Activated CD8-positive, alpha-beta T cell treated with anti-CD3 and anti-CD28 coated beads for 36 hours (primary cell): ENCODE measurements at places on chromosomes 4 and X. TPM values are rescaled to one million over a fixed set of nuclear protein-coding genes. Genes with fewer than 3 reads are reported as not detected.

DNA sequence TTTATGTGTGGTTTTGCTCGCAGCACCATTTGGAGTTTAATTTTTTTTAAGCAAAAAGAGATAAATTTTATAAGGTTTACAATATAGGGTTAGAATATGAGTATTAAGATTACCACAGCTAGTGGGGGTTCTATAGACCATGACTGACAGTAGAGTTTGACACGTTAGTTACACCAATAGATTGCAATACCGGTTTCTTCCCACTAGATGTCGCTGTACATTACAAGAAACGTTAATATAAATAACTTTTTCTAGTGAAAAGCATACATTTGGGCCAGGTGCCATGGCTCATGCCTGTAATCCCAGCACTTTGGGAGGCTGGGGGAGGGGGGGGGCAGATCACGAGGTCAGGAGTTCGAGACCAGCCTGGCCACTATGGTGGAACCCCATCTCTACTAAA is 433.6 kb downstream of the MAGEB5 start:
- no peak for DNase-seq

DNA sequence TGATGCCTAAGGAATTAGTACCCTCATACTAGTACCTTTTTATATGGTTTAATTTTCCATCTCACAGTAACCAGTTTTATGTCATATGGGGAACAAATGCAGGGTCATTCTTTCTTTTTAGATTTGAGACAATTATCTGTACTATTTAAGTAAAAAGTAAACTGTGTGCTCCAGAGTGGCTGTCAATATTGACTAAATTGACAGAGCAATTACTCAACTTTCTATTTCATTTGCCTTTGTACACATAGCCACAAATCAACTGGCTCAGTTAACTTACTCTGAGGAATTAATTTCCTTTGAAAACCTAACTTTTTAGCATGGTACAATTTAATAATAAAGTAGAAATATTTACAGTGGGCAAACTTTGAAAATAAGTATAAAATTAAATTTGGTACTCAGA is 28.5 kb upstream of the TEX13C start:
- DNase-seq: no peak

- DNase-seq: no peak
Observed at GRCh38 chr4:27050731-27051130, 190.1 kb downstream of the STIM2 start.

DNA sequence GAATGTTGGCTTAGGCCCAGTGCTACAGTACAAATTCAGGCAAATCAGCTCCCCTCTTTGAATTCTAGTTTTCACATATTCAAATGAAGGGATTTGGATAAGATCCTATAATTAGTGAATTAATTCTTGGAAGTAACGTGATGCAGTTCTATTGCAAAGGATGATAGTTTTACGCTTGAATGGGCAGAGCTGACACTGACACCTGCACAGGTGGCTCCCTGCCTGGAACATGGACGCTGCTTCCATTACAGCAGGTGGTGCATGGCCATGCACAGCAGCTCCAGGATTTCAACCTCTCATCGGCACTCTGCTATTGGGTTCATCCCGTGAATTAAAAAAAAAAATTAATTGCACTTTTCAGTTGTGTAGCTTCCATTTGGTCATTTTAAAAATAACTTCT is 28.4 kb upstream of the RPS6KA6 start:
- DNase-seq: no peak

MAGEB1 gene
- total RNA-seq: not detected

DNA sequence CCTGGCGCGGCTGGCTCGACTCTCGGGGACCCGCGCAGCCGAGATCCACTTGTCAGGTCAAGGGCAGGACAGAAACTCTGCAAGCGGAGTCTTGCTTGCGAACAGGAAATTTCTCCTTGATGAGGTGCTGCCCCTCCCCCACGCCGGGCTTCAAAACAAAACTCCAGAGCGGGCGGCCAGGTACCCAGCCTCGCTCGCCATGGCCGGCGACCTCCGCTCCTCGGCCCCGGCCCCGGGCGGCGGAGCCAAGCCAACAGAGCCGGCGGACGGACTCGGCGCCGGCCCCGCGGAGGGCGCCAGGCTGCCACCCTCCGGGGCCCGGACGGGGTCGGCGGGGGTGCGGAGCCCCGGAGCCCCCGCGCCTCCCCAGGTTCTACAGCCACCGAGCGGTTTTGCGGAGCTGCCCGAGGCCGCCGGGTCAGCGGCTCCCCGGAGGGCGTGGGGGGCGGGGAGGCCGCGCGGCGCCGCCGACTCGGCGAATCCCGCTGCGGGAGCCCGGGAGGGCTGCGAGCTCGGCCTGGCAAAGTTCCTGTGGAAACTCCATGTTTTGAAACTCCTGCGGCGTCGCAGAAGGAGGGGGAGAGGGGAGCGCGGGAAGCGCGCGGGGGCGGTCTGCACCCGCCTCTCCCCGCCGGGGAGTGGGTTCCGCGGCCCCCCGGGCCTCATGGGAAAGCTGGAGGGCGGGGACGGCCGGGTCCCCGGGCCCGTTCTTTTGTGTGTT is 11.7 kb upstream of the BCOR start:
- DNase-seq: peak; percentile 45

SYN1 gene
- 0.67 TPM for total RNA-seq

DNA sequence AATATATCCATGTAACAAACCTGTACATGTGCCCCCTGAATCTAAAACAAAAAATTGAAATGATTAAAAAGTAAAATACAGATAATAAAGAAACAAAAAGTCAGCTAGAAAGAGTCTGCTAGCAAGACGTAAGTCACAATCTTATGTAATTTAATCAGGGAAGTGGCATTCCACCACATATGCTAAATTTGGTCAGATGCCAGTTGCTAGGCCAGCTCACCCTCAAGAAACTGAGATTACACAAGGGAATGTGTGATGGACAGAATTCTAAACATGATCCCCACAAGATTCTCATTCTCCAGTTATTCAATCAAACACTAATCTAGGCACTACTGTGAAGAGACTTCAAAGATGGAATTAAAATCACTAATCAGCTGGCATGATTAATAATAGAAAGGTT is 689.3 kb downstream of the CENPC start:
- no peak for DNase-seq

TACR3 gene
- total RNA-seq: not detected

- no peak for DNase-seq
Observed at GRCh38 chrX:149910178-149910695, 19.1 kb upstream of the HSFX4 start.

TSPAN7 gene
- 0.50 TPM for total RNA-seq

DNA sequence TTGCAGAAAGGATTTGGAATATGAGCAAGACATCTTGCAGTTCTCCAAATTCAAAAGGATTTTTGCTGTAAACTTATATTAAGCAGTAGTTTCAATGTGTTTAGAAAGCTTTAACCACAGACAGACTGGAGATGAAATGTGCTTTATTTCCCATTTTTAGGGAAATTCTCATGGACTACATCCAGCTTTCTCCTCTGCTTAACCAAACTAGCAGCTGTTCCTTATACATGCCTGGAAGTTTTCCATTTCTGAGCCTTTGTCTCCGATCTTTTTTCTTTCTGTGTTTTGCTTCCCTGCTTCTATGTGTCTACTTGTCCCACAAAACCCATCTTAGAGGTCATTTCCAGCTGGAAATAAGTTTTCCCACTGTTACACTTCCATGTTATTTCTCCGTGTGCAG is 41.6 kb downstream of the TMA16 start:
- DNase-seq: no peak

DNA sequence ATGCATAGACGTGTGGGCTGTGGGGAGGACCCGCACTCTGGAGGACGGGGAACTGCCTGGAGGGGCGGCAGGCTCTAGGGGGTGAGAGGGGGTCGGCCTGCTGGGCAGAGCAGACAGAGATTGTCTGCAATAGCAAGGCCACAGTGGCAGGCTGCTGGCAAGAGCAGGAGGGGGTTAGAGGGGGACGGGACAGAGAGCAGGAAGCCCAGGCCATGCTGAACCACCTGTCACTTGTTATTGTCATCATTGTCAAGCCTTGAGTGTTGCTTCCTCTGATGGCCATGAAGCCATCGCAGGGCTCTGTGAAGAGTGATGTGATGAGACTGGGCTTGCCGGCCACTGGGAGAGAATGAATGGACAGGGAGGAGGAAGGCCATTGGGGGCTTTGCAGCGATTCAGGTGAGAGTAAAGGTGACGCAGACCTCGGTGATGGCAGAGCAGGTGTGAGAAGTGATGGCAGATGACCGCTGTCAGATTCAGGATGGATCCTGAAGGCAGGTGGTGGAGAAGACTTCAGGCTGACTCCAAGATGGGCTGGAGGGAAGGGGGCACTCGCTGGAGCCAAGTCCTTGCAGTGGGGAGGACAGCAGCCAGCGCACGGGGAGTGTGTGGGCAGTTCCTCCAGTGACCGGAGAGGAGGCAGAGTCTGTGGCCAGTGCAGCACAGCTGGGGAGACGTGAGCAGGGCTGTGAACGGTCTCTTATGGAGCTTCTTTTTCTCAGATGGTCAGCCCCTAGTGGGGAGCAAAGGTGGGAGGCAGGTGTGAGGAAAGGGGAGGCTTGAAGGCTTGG is 43.6 kb downstream of the HTT-AS start:
- DNase-seq: no peak

GRCh38 chr4:153261461-153261860 is 57.2 kb downstream of the TRIM2 start:
- DNase-seq: no peak

GRCh38 chr4:15964159-15964558 is 1.2 kb upstream of the FGFBP2 start:
- DNase-seq: peak; percentile 20

GRCh38 chr4:183142571-183143550 is 43.8 kb downstream of the WWC2 start:
- no peak for DNase-seq

AKAP4 gene
- not detected for total RNA-seq

GRCh38 chrX:152072236-152072635 is 66.1 kb downstream of the MAGEA10 start:
- no peak for DNase-seq

CDX4 gene
- total RNA-seq: not detected

DNA sequence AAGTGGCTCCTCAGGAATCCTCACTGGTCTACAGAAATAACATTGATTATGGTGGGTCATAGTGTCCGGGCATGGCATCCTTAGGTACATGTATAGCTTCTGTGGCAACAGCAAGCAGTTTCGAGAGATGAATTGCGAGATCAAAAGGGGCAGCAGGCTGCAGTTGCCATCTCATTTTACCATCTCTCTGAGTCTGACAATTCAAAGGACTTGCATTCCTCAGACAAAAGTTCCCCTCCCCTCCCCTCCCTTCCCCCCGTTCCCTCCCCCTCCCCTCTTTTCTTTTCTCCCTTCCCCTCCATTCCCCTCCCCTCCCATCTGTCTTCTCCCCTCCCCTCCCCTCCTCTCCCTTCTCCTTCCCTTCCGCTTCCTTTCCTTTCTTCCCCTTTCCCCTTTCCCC is 70.2 kb downstream of the MTNR1A start:
- DNase-seq: no peak

EXOC1L gene
- not detected for total RNA-seq

- no peak for DNase-seq
Observed at GRCh38 chrX:50812995-50813842, 775 bp downstream of the SHROOM4 start.

DNA sequence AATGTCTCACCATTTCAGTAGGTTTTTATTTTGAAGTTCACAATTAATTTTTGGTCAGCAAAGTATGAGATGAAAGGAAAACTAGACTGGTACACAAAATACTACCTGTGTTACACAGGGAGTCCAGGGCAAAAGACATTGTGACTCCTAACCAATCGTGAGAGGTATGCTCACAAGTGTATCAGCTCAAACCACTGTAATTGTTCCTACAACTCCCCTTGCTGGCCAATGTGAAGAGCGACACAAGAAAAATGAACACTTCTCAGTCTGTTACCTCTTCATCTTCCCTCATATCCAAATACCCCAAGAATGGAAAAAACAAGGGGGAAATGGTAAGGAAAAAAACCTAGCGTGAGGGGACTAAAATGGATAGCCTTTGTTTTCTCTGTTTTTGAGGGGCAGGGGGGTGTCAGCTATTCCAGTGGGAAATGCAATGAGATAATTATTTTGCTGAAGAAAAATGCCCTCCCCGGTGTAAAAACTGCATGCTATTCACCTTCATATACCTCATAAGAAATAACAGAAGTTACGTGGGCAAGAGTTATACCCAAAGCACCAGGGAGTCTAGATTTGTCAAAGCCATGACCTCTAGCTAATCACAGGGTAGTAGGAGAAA is 30.6 kb upstream of the NSUN7 start:
- DNase-seq: no peak

UCP1 gene
- total RNA-seq: not detected
